Kidney glomerular epithelial cell (primary cell): ENCODE measurements at places on chromosomes 6 and 20.

DNA sequence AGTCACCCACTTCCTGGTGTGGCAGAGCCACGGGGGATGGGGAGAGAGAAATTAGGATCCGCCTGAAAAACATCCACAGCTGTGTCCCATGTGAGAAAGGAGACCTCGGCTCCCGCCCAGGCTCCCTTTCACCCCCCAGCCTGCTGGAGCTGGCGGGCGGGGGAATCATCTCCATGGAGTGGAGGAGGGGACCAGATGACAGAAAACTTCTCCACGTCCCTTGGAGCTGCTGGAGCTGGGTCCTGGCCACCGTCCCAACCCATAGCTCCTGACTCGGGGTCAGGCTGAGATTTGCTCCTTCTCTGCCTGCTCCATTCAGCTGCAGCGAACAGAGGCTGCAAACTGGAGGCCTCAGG lies 113.8 kb downstream of the CEBPB start:
- DNase-seq: no peak

DNA sequence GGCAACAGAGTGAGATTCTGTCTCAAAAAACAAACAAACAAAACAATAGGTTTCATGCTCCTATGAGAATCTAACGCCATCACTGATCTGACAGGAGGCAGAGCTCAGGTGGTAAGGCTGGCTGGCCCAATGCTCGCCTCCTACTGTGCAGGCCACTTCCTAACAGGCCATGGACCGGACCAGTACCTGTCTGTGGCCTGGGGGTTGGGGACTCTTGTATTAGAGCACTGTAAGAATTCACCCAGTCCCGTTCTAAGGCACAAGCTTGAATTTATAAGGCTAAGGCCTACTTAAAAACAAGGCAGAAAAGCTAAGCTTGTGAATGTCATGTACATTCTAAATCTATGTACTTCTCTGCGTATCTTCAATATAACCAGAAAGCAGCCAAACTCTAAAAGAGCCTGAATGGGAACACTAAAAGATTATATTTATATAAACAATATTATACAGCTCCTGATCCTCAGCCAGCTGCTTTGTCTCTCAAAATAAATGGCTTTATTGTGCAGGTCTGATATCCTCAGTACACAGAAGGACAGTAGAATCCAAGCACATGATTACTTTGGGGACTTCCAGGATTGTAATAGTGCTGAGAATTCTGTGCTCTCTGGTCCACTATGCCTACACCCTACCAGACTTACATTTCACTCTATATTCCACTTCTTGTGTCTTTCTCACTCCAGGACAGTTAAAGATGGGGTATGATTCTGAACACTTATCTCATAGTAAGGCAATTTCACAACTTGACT lies 64.5 kb upstream of the DST start:
- DNase-seq: no peak

DNA sequence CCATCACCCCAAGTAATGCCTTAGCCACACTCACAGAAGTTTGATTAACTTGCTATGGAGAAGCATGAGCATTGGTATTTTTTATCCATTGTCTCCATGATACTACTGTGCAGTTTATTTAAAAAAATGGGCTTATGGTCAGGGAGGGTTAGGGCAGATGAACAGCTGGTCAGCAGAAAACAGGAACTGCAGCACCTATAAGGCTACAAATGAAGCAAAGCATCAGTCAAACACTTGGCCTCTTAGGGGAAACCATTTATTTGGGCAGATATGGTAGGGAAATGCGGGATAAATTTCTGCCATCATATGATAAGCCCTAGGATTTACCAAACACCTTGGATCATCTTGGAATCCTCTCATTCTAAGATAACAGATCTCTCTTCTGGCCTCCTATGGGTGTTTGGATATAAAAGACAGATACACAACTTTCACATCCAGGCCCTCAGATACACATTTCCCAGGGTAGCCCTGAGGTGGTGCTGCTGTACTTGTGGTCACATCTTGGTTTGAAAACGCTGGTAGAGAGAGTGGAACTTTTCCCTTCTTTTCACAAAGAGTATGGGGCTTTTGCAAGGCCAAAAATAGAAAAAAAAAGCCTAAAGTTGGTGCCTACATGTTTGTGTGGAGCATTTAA lies 42.8 kb upstream of the AHI1 start:
- DNase-seq: no peak

- DNase-seq: peak; percentile 15
Measured at GRCh38 chr20:46022411-46023147, 6.4 kb upstream of the SLC12A5 start.

GRCh38 chr6:143515766-143516355 lies 4.3 kb upstream of the FUCA2 start:
- no peak for DNase-seq

GRCh38 chr20:49765846-49766541 lies 46.6 kb upstream of the SLC9A8 start:
- DNase-seq: no peak

- DNase-seq: no peak
Measured at GRCh38 chr6:119686644-119687043, 337.1 kb upstream of the MAN1A1 start.

- no peak for DNase-seq
Measured at GRCh38 chr20:49156481-49156880, 31.7 kb downstream of the STAU1 start.

DNA sequence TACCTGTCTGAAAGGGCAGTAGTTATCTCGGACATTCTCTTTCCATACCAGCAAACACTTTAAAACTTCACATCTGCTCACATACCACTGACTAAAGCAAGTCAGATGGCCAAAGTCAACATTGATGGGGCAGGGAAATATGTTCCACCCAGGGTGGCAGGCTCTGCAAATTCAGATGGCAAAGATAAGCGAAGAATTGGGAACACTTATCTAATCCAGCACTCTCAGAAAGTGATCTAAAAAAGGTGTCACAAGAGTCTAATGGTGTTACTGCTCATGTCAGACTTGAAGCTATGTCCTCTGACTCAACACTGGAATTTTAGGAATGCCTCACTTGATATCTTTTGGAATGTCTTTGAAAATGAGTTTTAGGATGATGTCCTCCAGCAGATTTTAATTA lies 1086.2 kb downstream of the KIF16B start:
- DNase-seq: no peak

DNA sequence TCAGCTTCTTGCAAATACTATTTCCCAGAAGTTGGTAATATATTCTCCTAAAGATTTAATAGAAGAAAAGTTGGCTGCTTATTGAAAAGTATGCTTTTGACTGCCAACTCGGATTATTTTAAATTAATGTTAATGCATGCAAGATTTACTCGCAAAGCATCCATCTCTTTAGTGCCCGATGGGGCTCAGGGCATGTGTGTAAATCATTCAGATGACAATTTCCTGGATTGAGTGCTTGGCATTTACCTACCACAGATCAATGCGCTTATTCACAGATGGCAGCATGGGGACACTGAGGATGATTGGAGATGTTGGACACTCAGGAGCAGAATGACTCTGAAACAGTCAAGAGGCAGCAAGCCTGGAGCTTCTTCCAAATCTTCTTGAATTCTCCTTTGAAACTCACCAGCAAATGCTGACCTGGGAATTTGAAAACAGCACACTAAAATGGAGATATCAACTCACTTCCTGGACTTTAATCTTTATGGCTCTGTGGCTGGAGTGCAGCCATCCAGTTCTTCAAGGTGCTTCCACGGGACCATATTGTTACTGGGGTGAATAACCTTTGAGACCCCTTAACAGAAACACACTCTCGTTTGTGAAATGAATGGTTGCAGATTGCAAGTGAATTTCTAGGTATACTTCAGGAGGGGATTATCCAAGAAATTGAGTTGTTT lies 34.1 kb upstream of the TIAM2 start:
- DNase-seq: no peak

GRCh38 chr20:64005394-64005793 lies 24.5 kb downstream of the PRPF6 start:
- no peak for DNase-seq

- no peak for DNase-seq
Measured at GRCh38 chr6:4521070-4521469, 255.1 kb upstream of the CDYL start.

DNA sequence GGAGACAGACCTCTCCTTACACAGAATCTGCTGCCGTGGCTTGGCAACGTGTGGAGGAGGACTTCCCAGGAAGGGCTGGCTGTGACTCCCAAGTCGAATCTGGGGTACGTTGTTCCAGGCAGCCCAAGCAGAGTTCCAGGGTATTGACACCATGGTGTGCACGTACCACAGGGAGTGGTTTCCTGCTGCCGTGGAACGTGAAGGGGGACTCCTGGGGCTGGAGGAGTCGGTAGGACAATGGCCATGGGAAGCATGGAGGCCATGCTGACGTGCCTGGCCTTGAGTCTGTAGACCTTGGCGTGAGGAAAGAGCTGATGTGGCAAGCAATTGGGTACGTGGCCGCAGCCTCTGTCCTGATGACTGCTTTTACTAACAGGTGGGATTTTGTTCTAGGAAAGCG lies 119.3 kb downstream of the TULP4 start:
- no peak for DNase-seq
